ENCODE measurements at places on chromosomes 4 and X.
A peak's percentile ranks its signal among the peaks of the same experiment; 100 is the strongest.

DNA sequence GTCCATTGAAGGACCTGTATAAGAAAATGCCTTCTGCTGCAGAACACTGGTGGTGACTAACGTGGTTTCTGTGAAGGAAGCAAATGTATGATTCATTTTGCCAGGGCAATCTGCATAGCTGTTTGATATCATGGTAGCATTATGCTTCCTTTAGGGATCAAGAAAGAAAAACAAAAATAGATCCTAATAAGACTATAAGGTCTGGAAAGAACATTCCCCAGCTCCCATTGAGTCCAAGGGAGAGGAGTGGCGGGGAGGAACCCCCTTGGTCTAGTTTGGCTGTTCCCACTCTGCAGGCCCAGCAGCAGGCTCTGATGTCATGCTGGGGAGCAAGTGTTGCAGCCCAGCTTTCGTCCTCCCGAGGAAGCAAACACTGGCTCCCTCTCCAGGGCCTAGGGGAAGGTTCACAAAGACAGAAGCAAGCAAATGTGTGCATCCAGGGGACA lies 154.5 kb upstream of the GALNT7 start:
- DNase-seq: no peak

DNA sequence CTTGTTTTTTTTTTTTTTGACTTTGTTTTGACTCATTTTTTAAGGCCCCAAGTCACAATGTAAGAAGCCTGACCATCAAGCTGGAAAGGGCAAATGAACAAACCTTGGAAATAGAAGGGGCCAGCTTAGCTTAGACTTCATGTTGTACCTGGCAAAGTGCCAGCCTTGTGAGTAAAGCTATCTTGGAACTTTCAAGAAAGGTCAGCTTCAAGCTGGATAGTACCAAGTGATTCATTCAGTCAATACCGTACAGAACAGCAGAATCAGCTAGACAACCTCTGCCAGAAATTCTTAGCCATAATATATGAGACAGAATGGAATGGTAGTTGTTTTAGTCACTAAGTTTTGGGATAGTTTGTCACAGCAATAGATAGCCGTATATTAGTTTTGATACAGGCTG lies 1492.2 kb upstream of the TENM3 start:
- no peak for DNase-seq

DNA sequence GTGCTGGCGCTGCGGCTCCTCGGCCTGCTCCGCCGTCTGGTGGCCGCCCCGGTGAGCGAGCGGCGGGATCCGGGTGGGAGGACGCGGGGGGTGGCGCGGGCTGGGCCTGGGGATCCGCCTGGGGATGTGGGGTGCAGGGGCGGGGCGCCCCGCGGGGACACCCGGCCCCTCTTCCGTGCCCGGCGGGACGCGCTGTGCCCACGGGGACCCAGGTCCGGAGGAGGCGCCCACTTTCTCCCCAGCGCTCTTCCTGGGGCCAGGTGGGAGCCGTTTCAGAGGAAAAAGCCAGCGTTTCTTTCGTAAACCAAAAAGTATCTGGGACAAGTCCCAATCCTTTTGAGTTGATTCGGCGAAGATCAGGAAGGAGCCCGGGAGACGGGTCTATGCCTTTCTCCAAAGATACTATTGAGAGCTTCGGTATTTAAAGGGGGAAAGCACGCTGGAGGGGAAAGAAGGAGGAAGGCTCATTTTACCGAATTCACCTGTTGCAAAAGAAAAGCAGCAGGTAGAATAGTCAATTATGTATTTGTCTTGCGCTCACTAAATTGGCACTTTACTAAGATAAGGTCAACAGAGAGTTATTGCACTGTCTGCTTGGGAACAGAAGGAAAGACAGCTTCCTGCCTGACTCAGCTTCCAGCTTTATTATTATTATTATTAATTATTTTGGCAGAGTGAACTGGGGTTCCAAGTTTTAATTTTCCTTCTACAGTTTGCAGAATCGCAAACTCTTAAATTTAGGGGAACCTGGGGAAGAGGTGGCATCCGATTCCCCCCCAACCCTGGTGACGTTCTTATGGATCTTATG lies 81.5 kb upstream of the CD99 start:
- no peak for DNase-seq

- DNase-seq: no peak
Observed at GRCh38 chr4:127642169-127642568, 9.4 kb downstream of the INTU start.

- peak; percentile 55 for DNase-seq
Observed at GRCh38 chr4:26028793-26029567, 115.0 kb downstream of the SMIM20 start.

GRCh38 chr4:181890911-181891310 lies 352.3 kb upstream of the TENM3 start:
- no peak for DNase-seq

DNA sequence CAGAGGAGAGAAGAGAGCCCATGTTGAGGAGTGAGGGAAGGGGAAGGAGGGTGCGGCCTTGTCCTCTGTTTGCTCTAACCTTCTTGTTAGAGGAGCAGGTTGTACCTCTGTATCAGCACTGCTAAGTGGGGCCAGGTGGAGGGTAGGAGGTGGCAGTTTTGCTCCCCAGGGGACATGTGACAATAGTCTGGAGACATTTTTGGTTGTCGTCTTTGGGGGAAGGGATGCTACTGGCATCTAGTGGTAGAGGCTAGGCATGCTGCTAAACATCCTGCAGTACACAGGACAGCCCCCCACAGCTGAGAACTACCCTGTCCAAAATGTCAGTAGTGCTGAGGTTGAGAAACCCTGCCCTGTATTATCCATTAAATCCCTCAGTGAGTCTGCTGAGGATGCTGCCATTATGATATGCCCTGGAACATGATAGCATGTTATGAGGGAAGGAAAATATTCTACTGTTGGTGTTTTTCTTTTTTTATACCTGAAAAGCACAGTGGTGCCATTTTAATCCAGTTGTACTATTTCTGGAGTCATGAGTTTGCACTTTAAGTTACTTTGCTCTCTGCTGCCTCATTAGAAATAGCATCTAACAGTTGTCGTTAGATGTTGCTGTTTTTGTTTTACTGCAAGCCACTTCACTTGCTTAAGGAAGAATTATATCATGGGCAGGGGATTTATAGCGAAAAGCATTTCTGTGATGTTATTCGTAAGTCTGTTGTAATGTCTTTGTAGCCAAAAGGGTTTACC lies 90.6 kb downstream of the LRP2BP start:
- DNase-seq: peak; percentile 49

- DNase-seq: no peak
Observed at GRCh38 chrX:42149765-42150164, 226.4 kb upstream of the CASK start.

- DNase-seq: no peak
Observed at GRCh38 chrX:110310000-110310790, 7.7 kb downstream of the AMMECR1 start.

DNA sequence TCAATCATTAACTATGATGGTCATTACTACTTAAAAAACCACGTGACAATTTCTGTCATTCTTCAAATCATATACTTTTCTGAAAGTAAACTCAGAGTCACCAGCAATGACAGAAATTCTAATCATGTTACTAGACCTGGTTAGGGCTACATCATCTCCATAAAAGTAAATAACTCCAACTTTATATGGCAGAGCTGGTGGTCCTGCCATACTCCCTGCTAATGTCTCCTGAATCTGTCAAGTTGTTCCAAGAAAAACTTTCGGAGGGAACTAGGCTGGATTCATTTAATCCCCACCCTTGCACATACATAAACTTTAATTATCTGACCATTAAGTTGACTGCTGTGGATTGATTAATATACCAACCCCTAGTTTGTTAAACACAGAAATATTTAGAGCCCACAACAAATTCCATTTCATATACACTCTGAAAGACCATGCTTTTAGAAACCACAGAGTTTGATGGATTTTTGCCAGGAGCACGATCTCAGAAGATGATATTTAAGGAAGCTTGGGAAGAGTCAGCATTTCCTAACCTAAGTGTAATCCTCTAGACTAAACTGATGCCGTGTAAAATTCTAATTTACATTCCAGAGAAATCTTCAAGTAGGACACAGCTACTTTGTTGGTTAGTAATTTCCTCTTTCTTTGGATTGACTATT lies 577.0 kb downstream of the FAT4 start:
- no peak for DNase-seq

GRCh38 chr4:72568959-72569718 lies at the start of gene ADAMTS3:
ADAMTS3 (minus strand) TSS chr4:72569221; CDS start chr4:72568762, 459 bp downstream.
- DNase-seq: no peak

- no peak for DNase-seq
Observed at GRCh38 chr4:20288047-20288650, 36.4 kb downstream of the SLIT2 start.

- no peak for DNase-seq
Observed at GRCh38 chrX:69018416-69019072, 146.7 kb downstream of the PJA1 start.

DNA sequence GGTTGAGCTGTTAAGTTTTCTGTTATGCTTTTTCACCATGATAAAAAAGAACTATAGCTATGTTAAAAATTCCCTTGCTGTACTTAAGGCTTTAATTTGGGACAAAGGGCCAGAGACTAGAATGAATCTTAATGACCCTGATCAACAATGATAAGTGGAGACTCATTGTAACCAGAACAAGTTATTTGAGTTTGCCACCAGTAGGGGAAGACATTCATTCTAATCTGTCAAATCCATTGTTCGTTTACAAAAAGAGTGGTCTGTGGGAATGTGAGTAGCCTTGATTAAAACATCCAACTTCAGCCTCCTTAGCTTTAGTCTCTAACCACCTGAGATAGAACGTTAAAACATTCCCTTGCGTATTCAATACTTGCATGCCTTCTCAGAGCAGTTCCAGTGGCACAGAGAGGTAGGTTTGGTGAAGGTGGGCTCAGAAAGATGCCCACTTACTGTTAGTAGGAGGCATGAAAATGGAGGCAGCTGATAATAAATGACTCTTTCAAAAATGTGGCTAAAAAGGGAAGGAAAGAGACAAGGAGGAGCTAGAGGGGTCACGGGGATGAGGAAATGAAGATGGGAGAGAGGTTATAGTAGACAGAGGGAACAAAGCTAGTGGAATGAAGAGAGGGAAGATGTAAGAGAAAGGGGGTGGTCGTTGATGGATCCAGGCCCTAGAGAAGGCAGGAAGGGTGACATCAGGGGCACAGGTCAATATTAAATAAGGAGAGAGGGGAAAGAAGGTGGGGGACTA lies 66.2 kb downstream of the EGF start:
- no peak for DNase-seq

DNA sequence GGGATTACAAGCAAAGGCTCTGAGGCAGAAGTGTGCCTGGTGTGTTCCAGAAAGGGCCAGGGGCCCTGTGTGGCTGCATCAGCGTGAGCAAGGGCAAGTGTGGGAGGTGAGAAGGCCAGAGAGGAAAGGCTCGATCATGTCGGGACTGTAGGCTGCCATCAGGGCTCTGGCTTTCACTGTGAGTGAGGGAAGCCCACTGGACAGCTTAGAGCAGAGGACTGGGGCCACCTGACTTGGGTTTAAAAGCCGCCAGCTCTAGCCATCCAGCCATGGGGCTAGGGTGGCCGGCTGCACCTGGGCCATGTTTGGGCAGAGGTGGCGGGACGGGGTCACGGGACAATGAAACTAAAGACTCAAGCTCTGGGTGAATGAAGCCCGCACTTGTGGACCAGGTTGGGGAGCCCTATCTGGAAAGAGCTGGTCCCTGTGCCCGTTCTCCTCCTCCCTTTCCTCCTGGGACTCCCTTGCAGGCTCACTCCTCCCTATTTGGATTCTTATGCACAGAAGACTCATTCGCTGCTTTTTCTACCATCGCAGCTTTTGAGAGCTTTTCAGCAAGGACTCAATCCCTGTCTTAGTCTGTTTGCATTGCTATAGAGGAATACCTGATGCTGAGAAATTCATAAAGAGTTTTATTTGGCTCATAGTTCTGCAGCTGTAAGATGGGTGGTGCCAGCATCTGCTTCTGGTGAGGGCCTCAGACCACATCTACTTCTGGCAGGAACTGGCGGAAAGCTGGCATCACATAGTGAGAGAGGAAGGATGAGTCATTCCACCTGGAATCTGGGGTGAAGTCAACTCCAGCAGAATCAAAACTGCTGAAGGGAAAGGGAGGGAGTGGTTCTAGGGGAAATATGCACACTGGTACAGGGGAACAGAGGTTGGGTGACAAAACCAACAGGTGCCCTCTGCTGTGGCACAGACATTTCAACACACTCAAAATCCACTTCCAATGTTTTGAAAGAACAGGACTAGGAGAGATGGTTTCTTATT lies 15.3 kb downstream of the CTAG1B start:
- no peak for DNase-seq

GRCh38 chr4:123017636-123018395 lies 95.4 kb upstream of the NUDT6 start:
- no peak for DNase-seq

GRCh38 chr4:47484168-47484567 lies 907 bp upstream of the ATP10D start:
- DNase-seq: no peak

GRCh38 chr4:173735049-173735448 lies 205.0 kb upstream of the HAND2 start:
- DNase-seq: no peak

DNA sequence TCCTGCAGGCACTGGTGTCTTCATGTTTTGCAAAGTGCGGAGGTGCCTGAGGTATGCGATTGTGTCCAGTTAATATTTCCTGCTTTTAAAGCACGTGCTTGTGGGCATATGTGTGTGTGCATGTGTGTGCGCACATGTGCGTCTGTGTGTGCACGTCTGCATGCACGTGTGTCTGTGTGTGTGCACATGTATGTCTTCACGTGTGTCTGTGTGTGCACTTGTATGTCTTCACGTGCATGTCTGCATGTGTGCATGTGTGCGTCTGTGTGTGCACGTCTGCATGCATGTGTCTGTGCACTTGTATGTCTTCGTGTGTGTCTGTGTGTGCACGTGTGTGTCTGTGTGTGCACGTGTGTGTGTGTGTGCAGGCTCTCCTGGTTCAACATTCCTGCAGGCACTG lies 49.5 kb downstream of the SHOX start:
- DNase-seq: no peak

- DNase-seq: no peak
Observed at GRCh38 chr4:157014621-157015591, 43.3 kb upstream of the PDGFC start.

DNA sequence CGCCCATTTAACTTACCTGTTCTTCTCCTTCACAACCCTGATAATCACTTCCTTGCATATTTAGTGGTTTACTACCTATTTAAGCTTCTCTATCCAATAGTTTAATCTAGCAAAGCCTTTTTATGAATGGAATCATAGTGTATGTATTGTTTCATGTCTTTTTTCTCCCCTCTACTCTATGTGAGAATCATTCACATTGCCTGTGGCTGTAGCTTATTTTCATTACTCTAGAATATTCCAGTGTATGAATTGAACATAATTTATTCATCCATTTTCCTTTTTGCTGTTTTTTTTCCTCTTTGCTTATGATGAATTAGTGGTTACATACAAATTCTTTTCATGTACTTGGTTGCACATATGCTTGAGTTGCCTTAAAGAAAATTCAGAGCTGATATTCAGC lies 490 bp upstream of the ADH4 start:
- no peak for DNase-seq

DNA sequence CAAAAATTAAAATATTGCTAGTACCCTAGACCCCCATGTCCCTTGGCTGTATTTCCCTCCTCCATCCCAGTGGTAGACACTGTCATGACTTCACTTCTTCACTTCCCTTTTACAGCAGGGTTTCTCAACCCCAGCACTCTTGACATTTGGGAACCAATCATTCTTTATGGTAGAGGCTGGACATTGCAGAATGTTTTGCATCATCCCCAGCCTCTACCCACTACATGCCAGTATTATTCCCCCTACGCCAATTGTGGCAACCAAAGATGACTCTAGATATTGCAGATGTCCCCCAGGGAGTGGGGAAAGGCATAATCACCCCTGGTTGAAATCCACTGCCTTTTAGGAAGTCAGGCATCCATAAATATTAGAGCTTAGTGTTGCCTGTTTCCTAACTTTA lies 138.6 kb downstream of the AMELX start:
- no peak for DNase-seq

- no peak for DNase-seq
Observed at GRCh38 chrX:10048076-10048475, 80.9 kb downstream of the CLDN34 start.
